Activated CD8-positive, alpha-beta memory T cell treated with anti-CD3 and anti-CD28 coated beads for 1 hour (primary cell): ENCODE measurements at places on chromosomes 2 and 18.

- DNase-seq: no peak
Measured at GRCh38 chr2:241410739-241411176, 54.7 kb downstream of the FARP2 start.

DNA sequence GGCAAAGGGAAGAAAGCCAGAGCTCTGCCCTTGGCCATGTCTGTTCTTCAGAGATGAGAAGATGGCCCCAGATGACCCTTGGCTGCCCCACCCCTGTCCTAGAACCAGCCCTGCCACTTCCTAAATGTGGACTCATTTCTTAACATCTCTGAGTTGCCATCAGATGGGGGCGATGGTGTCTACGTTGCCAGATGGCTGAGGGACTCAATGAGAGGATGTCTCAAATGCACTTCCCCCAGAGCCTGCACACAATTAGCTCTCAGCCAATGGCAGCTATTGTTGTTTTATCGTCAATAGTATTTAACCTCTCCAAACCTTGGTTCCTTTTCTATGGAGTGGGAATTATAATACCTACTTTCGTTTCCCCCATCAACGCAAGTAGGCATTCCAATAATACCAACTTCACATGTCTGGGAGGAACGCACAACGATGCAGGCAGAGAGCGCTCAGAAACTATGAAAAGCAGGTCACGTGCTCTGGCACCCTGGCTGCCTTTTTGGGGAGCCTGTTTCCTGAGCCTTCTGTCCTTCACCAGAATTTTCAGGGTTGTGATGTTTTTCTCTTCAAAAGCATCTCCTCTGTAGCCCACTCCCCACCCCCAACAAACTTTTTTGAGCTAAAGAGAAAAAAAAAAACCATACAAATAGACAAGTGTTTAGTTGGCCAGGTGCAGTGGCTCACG, 100.3 kb downstream of the MCFD2 start:
- no peak for DNase-seq

DNA sequence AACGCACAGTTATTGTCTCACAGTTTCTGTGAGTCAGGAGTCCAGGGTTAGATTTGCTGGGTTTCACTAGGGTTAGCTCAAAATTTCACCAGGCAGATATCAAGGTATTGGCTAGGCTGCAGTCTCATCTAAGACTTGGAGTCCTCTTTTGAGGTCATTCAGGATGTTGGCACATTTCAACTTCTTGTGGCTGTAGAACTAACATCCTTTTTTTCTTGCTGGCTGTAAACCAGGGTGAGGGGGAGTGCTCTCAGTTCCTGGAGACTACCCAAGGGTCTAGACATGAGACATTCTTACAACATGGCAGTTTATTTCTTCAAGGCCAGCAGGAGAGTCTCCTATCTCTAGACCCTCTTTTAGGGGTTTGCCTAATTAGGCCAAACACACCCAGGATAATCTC, 12.8 kb upstream of the CAVIN2 start:
- no peak for DNase-seq

DNA sequence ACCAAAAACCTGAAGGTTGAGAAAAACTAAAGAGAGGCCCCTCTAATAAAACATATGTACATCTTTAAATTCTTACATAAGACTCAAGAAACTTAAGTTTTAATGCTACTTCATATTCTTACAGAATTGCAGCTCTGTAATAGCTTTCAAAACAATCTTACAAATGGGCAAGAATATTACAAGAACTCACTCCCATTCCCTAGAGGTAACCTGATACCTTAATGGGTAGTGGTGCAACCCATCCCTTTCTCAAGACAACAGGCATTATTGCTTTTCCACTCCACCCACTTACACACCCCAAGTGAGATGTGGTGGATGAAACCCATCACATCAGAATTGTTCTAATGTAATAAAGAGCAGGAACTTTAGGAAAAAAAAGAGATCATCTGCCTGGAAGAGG, 103.7 kb downstream of the RBMS1 start:
- DNase-seq: no peak

- no peak for DNase-seq
Measured at GRCh38 chr2:188003800-188004199, 287.9 kb upstream of the GULP1 start.

DNA sequence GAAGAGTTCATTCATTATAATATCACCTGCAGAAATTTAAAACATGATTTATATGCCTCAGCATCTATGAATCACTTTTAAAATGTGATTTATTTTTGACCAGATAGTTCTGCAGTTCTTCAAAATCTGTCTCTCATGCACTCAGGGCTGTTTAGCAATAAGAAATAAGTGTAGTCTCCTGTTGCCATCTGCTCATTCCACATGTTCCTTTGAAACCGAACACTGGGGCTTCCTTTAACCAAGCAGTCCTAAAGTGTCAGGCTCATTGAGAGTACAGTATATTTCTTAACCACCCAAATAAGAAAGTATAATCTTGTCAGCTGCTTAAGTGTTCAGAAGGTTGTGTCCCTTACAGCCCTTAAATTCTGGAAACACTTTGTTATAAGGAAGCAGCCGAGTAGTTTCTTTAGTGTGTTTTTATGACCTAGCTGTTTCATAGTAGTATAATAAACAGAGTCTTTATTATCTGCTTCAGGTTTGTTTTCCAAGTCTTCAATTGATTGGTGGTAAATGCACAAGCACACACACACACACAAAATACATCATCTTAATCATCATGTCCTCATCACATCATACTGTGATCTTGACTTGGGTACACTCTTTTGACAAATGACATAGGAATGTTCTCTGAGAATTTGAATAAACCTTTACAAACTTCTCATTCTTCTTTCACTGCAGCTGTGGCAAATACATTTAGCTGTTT, 10.4 kb downstream of the WDR7 start:
- no peak for DNase-seq

DNA sequence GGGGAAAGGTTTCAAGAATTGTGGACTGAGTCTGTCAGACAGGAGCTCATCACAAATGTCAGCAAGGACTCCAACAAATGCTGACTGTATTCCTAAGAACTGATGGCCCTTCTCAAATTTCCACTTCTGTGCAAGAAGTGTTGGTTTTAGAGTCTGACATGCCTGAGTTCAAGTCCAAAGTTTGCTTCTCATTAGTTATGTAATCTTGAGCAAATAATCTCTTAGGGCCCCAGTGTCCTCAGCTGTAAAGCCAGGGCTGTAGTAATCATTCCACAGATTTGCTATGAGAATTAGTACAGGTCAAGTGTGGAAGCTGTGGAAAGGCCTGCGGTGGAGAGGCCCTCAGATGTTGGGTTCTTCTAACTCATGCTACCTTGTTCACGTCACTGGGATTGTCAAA, 23.9 kb downstream of the MEP1B start:
- no peak for DNase-seq

- DNase-seq: no peak
Measured at GRCh38 chr2:12124790-12125189, 378.4 kb downstream of the LPIN1 start.

GRCh38 chr18:34120294-34120693, 104.4 kb downstream of the NOL4 start:
- no peak for DNase-seq

GRCh38 chr18:40529478-40529877, 1425.6 kb upstream of the PIK3C3 start:
- DNase-seq: no peak

- DNase-seq: no peak
Measured at GRCh38 chr2:75596784-75597183, 36.0 kb upstream of the EVA1A start.

- no peak for DNase-seq
Measured at GRCh38 chr2:72173640-72174321, 26.1 kb upstream of the CYP26B1 start.

DNA sequence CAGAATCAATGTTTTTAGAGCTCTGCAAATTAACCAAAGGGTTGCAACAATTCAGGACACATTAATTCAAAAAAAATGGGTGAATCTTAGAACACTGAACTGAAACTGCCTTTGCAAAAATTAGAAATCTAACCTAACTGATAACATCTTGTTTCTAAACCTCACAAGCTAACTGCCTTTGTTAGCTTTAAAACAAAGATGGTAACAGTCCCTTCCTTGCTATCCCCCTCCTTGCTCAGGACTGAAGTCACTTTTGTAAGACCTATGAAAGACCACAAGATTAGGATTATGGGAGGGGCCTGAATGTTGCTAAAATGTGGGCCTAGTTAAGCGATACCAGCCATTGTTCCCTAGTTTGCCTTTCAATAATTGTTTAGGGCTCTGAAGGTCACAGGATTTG, 44.9 kb upstream of the LONRF2 start:
- DNase-seq: no peak

DNA sequence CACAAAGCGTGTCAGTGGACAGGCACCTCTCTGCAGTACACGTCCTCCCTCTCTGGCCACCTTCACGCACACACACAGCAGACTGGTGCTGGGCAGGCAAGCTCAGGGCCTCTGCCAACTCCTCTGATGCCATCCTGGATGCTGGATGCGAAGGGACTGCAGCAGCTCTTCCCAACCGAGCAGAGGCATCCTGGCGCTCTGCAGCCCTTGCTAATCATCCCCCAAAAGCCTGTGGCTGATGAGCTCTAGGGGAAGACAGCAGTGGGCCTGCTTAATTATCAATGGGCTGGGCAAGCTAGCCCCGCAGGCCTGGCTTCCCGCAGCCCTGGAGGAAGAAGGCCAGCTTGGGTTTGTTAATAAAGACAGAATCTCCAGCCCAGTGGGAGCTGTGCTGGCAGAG, 71.3 kb upstream of the TEX51 start:
- DNase-seq: no peak

DNA sequence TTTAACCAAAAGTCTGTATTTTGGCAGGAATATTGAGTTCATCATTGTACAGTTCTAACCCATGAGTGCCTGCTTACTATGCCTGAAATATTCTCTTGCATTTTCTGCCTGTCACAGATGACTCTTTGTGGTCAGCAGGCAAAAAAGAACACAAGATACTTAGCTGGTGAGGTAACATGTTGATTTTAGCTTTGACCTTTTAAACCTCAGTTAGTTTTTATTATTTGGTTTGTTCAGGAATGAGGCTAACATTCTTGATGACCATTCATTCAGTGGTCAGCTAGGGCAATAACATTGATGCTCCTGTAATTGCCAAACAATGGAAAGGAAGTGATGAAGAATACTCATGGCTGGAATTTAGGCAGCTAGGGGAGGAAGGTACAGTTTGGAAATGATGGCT, 491.2 kb downstream of the PIK3C3 start:
- no peak for DNase-seq
